HS-27A (cell line): ENCODE measurements at places on chromosomes 11 and 22.
A peak's percentile ranks its signal among the peaks of the same experiment; 100 is the strongest.

- no peak for DNase-seq
These were observed 4.0 kb upstream of the TP53AIP1 start for GRCh38 chr11:128946648-128947047.

DNA sequence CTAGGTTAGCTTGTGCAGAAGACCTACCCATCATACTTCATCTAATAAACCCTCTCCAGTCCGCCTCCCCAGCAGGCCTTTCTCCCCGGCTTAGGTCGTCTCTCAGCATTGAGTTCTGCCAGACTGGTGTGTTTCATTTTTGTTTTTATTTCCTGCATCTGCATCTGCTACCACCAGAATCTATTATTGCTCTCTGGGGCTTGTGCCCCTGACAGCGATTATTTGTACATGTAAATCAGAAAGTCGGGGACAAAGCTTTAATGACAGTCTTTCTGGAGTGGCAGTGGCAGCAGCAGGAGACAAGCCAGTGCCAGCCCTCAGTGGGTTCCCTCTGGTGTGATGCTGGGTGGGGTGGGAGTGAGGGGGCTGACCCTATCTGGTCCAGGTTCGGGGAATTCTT lies 127.5 kb downstream of the PKNOX2 start:
- no peak for DNase-seq

GRCh38 chr22:24830205-24830979 lies 24.4 kb downstream of the SGSM1 start:
- no peak for DNase-seq

GRCh38 chr11:87300640-87301380 lies 263.1 kb downstream of the TMEM135 start:
- no peak for DNase-seq

DNA sequence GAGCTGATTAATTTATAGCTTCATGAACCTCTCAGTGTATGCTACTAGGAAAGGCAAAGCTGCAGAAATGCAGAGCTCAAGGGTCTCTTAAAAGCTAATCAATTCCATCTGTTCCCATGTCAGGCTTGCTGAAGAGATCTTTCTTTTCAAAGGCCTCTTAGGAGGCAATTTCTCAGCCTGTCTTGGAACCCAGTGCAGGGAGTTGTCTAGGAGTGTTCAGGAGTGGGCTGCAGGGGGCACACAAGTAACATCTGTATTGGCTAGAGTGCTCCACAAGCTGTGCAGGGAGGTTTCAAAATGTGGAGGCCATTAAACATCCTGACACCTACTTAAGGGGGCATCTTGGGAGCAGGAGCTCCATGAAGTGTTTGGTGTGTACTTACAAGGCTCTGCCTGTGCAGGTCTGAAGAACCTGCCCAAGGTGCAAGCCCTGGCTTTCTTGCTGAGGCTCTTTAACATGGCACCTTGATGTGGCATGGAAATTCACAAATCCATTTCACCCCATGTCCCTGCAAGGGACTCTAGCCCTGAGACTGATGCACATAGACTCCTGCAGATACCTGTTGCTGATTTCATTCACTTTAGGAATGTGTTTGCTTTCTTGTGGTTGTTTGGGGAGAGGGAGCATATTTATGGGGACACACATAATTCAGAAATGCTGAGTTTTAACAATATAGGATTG lies 134.7 kb downstream of the ME3 start:
- DNase-seq = no peak

DNA sequence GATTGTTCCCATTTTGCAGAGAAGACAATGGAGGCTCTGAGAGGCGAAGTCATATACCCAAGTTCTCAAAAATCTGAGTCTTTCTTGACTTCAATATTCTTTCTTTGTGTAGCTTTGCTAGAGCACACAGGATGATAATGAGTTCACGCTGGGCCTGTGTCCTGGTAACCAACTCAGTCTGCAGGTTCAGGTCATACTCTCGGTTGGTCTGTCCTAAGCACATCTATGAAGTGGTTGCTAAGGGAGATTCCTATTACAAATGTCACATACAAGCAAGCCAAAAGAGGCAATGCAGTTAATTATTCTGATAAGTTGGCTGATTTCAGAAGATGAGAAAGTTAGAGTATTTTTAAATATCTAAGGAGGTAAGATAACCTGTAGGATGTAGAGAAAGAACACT lies 481.0 kb downstream of the SOX6 start:
- no peak for DNase-seq

DNA sequence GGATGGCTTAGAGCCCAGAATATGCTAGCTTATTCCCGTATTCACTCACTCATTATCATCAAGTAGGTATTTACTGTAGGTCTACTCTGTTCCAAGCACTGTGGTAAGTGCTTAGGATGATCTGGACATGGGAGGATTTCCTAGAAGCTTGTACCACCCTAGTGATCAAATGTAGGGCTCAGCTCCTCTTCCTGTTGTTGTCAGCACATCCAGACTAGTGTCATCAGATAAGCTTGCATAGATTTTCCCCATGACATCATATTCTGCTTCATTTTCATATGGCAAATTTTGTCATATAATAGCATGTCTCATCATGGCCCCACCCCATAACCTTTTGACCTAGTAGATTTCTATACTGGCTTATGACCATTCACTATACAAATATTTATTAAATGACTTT lies 19.3 kb upstream of the NUCB2 start:
- peak; percentile 52 for DNase-seq

DNA sequence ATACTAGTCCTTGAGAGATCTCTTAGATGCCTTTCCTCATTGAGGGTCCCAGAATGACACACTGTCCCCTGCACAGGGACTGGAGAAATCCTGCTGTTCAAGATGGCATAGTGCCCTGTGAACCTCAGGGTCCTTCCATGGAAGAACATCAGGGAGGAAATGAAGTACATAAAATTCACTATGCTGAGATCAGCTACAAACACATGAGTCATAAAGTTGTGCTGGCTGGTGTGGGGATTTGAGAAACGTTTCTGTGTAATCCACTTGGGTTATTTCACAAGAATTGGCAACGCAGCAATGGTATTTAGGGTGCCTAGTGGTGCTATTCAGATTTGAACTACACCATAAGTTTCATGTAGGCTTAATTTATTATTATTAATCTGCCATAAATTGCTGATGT lies 174.4 kb downstream of the MAML2 start:
- DNase-seq = no peak

DNA sequence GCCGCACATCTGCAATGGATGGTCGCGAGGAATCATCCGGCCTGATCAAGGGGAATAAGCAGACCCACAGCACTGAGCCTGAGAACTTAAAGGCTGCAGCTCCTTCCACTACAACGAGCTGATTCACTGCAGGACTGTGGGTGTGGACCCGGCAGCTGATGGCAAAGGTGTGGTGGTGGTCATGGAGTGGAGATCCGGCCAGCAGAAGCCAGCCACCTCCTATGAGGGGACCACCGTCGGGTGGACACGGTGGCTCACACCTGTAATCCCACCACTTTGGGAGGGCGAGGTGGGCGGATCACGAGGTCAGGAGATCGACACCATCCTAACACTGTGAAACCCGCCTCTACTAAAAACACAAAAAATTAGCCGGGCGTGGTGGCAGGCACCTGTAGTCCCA lies 66.4 kb downstream of the DGCR2 start:
- no peak for DNase-seq

DNA sequence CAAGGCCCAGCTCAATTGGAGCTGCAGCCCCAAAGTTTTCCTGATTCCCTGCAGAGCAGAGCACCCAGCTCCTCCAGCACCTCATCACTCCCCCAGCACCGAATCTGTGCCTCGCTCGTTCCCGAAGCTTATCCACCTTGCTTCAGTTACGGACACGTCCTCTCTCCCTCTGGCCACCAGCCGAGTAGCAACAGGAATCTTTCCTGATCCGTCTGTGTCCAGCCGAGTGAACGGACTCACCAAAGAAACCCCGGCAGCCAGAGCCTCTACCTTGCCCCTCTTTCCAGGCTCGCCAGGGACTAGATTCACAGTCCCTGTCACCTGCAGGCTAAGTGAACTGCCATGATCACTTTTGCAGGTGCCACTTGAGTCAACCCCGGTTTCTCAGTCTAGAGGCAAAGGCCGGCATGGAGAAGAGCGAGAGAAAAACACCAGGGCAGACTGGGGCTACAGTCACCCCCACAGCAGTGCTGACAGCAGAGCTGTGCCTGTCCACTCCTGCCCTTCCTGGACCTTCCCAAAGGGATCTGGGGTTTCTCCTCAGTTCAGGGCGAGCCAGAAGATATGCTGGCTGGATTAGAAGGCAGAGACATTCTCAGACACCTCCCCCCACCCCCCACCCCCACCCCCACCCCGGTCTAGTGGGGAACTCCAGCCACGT lies 32.3 kb downstream of the BID start:
- DNase-seq = no peak

- no peak for DNase-seq
These were observed 7.4 kb upstream of the MDK start for GRCh38 chr11:46373787-46374740.

DNA sequence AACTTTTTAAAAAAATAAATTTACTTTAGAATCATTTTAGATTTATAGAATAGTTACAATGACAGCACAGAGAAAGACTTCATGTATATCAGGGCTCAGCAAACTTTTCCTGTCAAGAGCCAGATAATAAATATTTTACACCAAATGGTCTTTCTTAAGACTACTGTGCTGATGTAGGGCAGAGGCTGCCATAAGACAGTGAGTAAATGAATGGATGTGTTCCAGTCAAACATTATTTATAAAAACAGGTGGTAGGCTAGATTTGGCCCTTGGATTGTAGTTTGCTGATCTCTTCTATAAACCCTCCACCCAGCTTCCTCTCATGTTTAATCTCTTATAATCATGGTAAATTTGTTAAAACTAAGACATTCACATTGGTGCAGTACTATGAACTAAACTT lies 33.0 kb downstream of the CECR2 start:
- no peak for DNase-seq

DNA sequence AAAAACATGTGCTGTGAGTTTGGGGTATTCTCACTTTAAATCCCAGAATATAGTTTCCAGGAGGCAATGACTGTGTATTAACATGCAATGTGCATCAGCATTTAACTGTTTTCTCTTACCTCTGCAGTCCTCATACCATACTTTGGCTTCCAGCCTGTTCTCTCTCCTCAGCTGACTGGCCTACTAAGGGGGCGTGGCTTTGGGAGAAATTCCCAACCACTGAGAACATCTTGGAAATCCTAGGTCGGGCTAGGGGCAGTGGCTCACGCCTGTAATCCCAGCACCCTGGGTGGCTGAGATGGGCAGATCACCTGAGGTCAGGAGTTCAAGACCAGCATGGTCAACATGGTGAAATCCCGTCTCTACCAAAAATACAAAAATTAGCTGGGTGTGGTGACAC lies 13.5 kb upstream of the ZC3H12C start:
- DNase-seq = no peak

- DNase-seq = no peak
These were observed 11.4 kb downstream of the NCAM1 start for GRCh38 chr11:112972399-112973145.

- DNase-seq = no peak
These were observed 53.1 kb upstream of the SLC22A12 start for GRCh38 chr11:64537876-64538275.

- no peak for DNase-seq
These were observed 37.0 kb upstream of the LRRC55 start for GRCh38 chr11:57144531-57145320.

GRCh38 chr11:1546536-1547466 lies 25.3 kb downstream of the DUSP8 start:
- no peak for DNase-seq

DNA sequence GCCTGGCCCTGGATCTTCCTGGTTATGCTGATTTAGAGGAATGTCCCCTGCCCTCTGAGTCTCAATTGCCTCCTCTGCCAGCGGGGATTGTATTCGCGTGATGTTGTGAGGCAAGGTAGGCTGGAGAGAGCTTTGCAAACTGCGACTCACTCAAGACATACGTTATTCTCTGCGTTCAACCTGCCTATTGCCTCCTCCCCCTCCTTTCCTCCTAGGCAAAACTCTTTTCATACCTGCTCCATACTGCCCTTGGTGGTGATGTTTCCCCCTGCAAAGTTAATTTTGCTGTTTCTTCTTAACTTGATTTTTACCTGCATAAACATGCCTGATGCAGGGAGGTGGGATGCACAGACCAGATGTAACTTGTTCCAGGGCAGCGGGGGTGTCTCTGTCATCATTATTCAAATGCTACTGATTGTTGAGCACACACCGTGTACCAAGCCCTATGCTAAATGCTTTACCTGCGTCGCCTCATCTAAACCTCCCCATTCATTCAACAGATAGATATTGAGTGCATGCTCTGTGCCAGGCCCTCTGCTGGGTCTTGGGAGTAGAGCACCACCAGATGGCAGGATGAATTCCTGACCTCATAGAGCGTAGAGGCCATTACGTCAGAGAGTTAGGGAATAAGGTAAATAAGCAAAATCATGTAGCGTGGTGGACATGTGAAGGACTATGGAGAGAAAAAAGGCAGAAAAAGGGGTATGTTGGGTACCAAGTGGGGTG lies 29.0 kb downstream of the SGSM1 start:
- no peak for DNase-seq

- no peak for DNase-seq
These were observed 309.8 kb downstream of the TTC28 start for GRCh38 chr22:28369854-28370253.

- DNase-seq = no peak
These were observed 31.9 kb downstream of the PLEKHA7 start for GRCh38 chr11:16982256-16982671.

GRCh38 chr11:67391304-67392182 lies at the start of gene RAD9A:
Gene RAD9A, plus strand, starts transcription at chr11:67391986. Its CDS starts 59 bp downstream, at chr11:67392045.
- DNase-seq = peak; percentile 89

DNA sequence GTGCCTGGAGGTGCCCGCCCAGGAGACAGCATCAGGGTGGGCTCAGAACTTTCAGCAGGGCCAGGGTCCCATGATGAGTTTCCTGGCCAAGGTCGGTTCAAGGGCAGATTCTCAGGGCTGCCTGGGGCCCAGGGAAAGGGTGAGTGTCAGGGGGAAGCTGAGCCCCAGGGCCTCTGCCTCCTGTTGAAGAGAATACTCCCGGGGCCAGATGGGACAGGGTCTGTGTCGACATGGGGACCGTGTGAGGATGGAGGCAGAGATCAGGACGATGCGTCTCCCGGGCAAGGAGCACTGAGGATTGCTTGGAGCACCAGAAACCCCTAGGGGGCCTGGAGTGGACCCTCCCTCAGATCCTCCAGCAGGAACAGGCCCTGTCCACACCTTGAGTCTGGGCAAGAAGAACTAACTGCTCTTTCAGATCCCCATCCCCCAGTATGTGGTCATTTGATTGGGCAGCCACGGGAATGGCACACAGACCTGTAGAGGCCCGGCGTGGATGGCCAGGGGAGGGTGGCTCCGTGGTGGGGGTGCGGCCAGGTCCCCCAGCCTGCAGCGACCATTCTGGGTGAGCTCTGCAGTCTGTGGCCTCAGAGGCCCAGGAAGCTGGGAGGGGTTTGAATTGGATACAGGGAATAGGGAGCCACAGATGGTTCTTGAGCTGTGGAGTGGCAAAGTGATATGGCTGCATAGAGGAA lies 1078.7 kb downstream of the BRD1 start:
- DNase-seq = no peak

- DNase-seq = no peak
These were observed 23.5 kb upstream of the GRAMD1B start for GRCh38 chr11:123406441-123407129.

GRCh38 chr11:87081358-87081757 lies 43.6 kb downstream of the TMEM135 start:
- no peak for DNase-seq

- no peak for DNase-seq
These were observed 14.5 kb downstream of the NARS2 start for GRCh38 chr11:78560153-78560552.
